ENCODE measurements at places on chromosomes 5 and 9. TPM values are rescaled to one million over a fixed set of nuclear protein-coding genes. Genes with fewer than 3 reads are reported as not detected.

- DNase-seq: no peak
These were observed 924.3 kb upstream of the CDH10 start for GRCh38 chr5:25568989-25569625.

DNA sequence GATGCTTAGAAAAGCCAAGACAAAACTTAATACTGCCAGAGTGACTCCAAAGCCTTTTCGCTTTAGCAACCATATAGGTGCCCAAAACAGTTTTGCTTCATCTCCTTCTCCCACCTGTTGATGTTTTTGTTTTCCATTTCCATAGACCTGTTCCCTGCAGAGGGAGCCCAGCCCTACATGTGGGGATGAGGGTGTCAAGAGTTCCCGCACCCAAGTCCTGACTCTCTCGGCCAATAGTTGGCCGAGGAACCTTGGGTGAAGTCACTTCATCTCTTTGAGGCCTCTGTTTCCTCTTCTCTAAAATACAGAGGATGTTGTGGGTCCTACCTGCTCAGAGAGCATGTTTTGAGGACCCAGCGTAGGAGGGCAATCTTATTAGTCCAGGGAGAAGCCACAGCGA, 38.5 kb upstream of the LCP2 start:
- no peak for DNase-seq

The ZNF883 gene
- 2.6 TPM for total RNA-seq

- no peak for DNase-seq
These were observed 737 bp downstream of the SLC1A3 start for GRCh38 chr5:36607114-36607571.

DNA sequence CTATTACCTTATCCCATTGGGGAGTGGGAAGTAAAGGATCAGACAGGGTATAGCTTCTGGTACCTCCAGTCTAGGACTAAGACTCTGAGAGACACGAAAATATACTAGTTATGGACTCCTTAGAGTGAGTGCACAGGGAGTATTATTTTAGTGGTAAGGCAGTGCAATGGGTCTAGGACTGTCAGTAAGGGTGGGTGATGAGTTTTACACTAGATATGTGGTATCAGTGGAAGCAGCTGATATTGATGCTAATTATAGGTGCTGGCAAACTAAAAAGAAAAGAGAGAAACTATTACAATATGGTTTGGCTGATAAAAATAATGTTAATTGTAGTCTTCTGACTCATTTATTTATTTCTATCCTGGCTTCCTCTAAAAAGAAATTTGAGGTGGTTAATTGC, 118.6 kb downstream of the UNC13B start:
- no peak for DNase-seq

DNA sequence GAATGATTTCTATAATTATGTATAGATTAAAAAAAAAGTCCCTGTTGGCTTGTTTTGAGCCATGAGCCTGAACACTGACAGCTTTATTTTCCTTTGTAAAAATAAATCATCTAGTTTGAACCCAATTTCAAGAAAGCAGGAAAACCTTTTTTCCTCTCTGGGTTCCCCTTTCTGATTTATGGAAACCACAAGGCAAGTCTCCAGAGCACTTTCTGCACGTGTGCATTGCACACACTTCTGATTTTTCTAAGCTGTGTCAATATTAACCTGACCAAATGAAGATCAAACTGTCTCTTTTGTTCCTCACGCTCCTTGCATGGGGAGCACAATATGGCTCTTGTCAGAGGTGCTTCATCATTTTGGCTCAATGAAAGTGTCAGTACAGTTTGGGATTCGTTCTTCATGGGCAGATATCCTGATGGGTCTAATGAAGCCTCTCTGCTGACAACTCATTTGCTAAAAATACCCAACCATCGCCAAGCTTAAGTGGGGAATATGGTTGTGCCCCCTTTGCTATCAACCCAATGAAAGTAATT, 39.2 kb upstream of the PCA3 start:
- DNase-seq: no peak

The FRRS1L gene
- total RNA-seq: not detected

DNA sequence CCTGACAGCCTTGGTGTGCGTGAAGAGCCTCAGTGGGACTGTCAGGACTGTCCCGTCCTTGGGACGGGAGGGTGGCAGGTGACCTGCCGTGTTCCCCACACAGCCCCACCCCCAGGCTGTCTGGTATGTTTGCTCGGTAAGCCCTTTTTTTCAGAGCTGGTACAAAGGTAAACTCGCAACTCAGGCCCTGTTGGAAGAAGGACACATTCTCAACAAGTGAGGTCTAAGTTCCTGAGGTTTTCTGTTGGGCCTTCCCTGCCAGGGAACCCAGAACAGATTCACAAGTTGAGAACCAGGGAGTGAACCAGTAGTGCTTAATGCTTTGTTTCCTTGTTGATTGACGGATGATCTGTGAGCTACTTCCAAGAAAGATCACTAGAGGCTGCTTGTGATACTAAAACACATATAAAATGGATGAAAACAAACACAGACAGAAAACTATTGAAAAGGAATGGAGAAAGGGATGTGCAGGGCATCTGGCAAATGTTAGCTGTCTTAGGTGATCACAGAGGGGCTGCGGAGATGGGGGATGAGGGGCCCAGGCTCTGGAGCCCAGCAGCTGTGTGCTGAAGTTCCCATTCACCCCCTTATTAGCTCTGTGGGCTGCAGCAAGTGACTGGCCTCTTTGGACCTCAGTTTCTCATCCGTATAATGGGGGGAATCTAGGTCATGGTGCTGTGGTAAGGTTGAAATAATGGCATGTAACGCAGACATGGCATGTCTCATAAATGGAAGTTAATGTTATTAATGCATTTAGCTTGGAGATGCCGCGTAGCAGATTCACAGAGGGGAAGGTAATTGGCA, 2.7 kb downstream of the NDST1 start:
- no peak for DNase-seq

The GPR151 gene
- not detected for total RNA-seq

- no peak for DNase-seq
These were observed 8.8 kb downstream of the PAX5 start for GRCh38 chr9:37025071-37025822.

DNA sequence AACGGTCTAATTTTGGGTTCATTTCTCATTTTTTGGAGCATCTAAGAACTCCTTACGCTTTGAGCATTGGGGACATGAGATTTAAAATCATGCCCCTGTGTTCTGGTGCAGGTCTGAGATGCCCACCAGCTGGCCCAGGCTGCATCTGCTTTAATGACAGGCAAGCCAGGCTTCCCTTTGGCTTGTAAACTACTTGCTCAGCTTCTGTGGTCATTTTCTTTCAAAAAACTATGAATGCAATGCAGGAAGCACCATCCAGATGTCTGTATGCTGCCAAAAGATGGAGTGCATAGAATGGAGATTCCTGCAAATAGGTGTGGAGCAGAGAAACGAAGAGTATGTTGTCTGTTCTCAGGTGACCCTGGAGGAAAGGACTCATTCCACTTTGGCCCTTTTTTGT, 399.9 kb upstream of the ADAMTSL1 start:
- DNase-seq: no peak

- no peak for DNase-seq
These were observed 29.7 kb downstream of the SMIM15 start for GRCh38 chr5:61132559-61132958.

GRCh38 chr9:36964791-36965190, 69.3 kb downstream of the PAX5 start:
- no peak for DNase-seq

- no peak for DNase-seq
These were observed 159.1 kb downstream of the ROR2 start for GRCh38 chr9:91790917-91791316.

DNA sequence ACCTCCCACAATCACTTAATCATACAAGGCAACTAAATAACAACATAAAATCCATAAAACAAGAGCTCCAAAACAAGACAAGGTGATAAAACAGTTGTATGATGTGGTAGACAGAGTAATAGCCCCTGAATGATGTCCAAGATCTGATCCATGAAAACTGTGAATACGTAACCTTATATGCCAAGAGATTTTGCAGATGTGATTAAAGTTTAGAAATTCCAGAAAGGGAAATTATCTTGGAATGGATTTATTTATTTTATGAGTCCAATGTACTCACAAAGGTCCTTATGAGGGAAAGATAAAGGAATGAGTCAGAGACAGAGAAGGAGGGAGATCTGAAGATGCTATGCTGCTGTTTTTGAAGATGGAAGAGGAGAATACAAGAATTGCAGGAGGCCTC, 1775.7 kb upstream of the C9orf72 start:
- DNase-seq: no peak

DNA sequence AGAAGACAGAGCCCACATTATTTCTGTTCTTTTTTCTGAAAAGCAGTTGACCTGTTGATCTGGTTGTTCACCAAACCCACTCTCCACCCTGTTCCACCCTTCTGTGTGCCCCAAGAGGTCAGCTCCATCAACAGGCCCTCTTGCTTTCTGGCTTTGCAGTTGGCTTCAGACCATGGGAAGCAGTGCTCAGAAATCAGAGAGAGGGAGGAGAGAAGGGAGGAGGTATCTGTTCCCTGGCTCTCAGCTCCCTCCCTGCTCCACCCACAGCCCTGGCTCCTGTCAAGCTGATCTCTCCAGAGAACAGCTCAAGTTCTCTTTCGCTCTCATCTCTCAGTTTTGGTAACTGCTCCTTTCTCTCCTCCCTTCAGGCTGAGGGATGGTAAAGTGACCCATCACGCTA, 144.2 kb upstream of the RAI14 start:
- no peak for DNase-seq

DNA sequence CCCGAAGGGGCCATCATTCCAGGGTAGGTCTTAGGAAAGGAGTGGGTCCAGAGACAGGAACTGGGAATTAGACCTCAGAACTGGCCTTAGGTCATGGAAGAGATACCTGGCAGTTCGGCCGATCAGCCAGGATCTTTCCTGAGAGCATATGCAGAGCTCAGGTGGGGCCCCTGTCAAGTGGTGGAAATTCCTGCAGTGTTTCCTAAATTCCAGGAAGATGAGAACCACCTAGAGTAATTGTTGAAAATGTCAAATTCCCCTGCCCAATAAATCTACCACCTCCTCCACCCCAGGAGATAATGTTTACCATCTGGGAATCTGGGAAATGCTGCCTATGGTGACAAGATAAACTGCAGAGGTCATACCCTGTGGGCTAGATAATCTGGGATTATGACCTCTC, 14.6 kb downstream of the TMEM171 start:
- no peak for DNase-seq

DNA sequence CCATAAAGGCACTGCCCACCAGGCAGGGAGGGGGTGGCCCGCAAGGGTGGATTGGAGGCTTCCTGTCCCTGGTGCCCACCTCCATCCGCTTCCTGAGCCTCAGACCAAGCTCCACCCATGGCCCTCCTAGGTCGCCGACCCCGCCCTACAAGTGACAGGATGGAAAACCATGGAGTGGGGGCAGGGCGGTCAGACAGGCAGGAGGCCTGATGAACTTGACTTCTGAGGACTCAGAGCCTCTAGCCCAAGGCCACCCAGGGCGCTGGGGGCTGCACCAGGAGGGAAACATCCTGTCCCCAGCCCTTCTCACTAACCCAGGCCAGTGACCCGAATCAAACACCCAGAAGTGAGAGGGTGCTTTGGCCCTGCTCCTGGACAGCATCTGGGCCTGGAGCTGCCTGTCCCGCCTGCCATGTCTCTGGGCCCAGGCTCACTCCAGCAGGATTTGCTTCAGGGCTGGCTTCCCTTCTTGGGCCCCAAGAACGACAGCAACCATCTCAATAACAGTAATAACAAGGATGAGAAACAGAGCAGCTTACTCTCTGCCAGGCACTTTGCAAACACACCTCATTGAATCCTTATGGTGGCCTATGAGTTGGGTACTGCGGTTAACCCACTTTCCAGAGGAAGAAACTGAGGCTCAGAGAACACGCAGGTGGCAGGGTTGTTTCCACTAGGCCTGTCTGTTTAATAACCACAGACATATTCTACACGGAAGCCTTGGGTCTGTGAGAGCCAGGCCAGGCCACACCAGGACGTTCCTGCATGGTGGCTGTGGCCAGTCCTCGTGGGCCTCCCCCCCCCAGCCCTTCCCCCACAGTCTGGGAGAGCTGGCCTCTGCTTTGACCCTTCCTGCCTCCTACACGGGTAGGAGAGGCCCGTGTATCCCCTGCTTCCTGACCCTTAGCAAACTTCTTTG, 4.4 kb upstream of the ST6GALNAC6 start:
- DNase-seq: no peak

The GFI1B gene
- total RNA-seq: not detected

- DNase-seq: no peak
These were observed 51.4 kb downstream of the ALDH7A1 start for GRCh38 chr5:126543660-126544059.

GRCh38 chr5:90533794-90534193, 4.4 kb upstream of the LYSMD3 start:
- no peak for DNase-seq

DNA sequence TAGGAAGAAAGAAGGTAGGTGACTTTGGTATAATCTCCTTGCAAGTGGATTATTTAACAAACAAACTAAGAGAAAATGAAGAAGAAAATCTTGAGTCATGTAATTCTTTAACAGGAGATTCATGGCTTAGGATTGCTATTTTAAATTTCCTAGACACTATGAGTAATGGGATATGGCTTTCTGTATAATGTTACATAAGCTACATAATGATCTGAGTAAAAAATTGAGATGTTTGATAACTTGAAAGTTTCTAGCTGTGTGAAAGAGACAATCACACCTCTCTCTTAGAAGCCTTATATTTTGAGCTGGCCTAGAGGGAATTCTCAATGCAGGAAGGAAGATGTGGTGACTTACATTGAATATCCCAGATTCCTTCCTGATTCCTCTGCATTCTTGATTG, 92.5 kb downstream of the CDH9 start:
- DNase-seq: no peak

DNA sequence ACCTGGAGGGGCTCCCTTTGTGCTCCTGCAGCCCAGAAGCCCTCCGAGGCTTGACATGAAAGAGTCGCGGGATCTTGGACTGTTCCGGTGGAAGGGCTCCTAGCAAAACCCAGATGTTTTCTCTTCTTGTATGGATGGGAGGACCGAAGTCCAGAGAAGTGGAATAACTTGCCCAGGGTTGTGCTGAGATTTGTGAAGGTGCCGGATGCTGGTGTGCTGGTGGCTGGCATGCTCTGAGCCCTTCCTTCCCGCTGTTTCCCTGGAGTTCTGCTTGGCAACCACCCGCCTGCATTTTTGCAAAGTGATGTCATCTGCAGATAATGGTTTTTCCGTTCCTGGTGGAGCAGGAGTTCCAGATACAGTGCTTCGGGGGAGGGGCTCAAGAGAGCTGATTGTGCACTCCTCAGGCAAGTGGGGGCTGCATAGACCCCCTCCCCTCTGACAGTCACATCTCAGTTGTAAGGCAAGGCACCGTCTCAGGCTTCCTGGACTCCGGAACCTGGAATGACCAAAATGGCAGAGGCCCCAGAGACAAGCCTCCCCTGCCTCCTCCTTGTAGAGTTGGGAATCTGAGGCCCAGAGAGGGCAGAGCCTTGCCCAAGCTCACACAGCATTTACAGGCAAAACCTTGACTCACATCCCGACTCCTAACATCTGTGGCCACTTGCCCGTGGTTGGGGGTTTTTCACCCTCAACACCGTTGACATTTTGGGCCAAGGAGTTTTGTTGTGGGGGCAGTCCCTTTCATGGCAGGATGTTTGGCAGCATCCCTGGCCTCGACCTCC, 157.0 kb downstream of the RGS3 start:
- peak; percentile 96 for DNase-seq

GRCh38 chr9:70954126-70954525, 167.3 kb downstream of the TRPM3 start:
- DNase-seq: peak; percentile 2

GRCh38 chr9:123660691-123661466, 269.0 kb downstream of the DENND1A start:
- no peak for DNase-seq

- DNase-seq: no peak
These were observed 79.1 kb upstream of the ALDH1B1 start for GRCh38 chr9:38313421-38313820.

The NEURL1B gene
- 0.46 TPM for total RNA-seq

Measured in pulmonary artery endothelial cell (primary cell).